ENCODE measurements at places on chromosomes 16 and 17.

DNA sequence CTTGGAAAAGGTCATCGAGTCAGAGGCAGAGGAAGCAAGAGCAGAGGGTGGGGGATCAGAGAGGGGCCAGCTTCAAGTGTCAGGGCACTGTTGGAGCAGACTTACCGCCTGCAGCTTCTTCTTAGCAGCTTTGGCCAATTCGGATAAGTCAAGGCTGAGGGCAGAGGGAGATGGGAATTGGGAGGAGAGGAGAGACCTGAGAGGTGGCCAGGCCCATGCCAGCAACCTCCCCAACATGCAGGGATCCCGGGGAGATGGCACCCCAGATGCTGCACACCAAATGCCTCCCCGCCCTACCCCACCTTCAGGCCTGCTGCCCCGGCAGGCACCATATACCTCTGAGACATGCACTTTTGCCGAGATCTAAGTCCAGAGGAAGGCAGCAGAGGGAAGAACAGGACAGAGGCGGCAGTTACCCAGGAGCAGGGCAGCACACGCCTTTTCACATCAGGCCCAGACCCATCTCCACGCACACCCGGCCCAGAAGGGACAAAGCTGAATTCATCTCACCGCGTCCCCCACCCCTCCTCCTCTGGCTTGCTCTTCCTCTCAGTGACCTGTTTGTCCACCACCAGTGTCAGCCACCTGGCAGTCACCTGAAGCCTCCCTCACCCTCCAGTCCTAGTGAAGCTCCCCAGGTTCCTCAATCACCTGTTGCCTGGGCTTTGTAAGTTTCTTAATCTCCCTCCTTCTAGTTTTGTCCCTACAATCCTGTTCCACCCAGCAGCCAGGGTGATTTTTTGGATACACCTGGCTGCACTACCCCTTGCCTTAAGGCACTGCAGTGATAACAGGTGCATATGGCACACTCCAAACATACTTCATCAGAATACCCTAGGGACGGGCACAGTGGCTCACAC is 10.4 kb downstream of the TP53I13 start:
- DNase-seq, result no peak

GRCh38 chr16:80912651-80913050 is 94.0 kb downstream of the CMC2 start:
- no peak for DNase-seq

DNA sequence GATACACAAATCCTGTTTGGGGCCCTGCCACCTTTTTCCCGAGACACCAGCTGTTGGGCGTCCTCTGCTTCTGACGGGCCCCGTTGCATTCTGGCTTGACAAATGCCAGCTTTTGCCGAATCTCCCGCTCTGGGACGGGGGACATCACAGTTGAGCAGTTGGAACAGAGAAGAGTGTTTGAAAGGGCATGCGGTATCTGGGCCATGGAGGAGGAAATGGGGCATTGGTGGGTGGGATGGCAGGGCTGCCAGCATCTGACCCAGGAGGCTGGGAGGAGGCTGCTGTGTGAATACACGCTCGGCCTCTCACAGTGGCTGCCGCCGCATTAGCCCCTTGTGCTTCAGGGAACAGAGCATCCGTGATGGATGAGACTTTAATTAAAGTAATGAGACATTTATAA is 184.3 kb upstream of the TNRC6C start:
- no peak for DNase-seq

DNA sequence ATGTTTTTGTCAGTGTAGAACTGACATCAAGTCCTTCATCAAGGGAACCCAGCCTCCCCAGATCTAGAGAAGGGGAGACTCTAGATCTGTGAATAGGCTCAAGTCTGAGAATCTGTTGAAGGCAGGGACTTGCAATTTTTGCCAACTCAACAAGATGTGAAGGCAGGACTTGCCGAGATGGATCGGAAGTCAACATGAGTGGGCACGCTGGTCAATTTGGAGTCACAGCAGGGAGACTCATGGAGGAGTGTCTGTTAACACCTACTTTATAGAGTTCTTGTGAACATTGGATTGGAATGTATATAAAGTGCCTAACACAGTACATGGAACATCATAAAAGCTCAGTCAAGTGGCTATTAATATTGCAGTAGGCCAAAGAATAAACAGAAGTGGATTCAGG is 10.0 kb downstream of the ZNF689 start:
- no peak for DNase-seq

DNA sequence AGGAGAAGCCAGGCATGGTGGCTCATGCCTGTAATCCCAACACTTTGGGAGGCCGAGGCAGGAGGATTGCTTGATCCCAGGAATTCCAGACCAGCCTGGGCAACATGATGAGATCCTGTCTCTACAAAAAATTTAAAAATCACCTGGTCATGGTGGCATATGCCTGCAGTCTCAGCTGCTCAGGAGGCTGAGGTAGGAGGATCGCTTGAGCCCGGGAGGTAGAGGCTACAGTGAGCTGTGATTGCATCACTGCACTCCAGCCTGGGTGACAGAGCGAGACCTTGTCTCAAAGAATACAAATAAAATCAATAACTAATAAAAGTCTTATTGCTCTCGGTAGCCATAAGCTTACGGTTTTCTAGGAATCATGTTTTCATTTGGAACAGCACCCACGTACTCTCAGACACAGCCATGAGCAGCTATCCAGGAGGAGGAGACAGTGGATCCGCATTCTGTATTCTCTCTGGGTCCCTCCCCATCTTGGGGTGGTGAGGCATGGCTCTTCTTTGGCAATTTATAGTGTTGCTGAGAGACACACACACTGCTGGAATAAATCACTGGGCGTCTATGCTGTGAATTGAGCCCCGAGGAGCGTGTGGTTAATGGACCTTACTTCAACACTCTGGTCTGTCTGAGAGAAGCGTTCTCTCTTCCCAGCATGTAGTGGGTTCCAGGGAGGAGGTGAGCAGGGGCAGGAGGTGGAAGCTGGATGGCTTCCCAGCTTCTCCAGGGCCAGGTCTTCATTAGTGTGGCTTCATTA is 8.5 kb upstream of the ADCY9 start:
- DNase-seq, result no peak

- no peak for DNase-seq
Measured at GRCh38 chr16:4373356-4373908, 1.8 kb downstream of the VASN start.

DNA sequence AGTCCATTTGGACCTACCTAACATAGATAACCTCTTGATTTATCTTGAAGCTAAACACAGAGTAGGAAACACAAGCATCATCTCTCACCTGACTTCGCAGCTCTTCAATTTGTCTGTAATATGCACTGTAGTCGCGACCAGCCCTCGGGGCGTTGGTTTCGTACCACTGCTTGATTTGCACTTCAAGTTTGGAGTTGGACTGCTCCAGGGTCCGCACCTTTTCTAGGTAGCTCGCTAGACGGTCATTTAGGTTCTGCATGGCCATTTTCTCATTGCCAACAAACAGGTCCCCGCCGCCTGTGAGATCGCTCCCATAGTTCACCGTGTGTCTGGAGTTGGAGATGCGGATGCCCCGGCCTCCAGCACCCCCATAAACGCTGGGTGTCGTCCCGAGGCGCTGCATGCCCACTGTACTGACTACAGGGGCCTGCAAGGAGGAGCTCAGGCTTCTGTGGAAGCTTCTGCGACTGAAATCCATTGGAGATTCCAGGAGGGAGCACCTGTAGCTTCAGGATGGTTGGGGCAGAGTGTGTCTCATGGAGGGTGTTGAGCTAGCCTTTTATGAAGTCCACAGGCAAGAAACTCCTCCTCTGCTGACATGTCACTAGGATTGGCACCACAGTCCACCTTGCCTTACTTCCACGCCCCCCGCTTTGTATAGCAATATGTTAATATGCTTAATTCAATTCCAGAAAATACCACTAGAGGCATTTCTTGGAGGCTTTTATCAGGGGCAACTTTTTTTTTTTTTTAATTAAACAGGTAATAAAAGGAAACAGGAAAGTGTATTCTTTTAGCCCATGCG is at the start of gene KRT20:
Gene KRT20 (minus strand): TSS at position 535 of the 805 bp plus-strand sequence. CDS start 57 bp downstream, at position 478.
- no peak for DNase-seq

DNA sequence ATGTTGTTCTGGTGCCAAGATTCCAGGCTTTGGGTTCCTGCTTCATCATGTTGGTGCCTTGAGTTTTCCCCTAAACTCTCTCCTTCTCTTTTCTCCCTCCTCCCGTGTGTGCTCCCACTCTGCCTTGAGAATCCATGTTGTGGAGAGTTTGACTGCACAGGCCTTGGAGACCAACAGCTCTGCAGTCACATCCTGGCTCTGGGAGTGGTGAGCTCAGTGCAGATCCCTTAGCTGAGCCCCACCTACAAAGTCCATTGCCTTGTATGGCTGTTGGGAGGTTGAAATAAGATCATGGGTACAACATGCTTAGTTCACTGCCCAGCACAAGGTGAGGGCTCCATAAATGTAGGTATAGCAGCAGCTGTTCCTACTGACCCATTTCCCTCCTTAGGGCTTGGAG is 85.9 kb downstream of the IRX3 start:
- DNase-seq, result no peak

DNA sequence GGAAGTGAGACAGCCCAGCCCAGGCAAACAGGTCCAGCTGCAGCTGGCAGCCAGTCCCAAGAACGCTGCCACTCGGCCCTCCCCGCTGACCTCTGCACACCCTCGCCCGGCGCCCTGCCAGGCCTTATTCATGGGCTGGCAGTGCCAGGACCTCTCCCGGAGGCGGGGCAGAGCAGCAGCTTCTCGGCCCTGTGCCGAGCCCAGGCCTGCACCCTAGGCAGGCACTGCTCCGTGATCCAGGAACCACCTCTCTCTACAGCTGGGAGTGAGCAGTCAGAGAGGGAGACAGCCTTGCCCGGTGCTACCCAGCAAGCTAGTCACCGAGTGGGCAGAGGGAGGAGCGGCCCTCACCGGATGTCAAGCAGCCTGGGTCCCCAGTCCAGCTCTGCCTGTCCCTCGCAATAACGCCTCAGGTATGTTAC is 79.9 kb upstream of the CBX4 start:
- no peak for DNase-seq

DNA sequence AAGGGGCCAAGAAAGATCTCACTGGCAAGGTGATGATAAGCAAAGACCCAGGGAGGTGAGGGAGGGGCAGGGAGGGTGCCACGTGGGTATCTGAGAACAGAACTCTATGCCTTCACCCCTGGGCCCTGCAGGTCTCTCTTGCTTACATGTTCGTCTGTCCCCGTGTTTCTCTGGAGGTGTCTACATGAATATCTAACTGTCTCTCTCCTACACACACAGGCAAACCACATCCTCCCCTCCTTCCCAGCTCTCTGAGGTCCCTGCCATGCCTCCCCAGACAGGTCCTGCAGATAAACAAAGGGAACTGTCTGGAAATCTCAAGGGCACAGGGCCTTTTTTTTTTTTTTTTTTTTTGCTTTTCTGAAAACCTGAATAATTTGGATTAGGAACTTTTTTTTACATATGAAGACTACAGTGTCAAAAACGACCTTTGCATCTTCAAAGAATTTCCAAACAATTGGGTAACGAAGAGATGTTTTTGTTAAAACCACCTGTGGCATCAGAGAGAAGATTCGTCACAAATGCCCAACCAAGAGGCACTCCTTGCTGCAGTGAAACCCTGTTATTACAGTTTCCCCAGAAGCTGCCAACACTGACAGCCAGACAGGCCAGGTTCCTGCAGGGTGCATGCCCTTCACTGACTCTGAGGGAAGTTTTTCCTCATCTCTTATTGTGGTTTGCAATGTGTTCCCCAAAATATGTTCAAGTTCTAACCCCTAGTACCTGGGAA is 17.8 kb downstream of the PLLP start:
- DNase-seq, result no peak

DNA sequence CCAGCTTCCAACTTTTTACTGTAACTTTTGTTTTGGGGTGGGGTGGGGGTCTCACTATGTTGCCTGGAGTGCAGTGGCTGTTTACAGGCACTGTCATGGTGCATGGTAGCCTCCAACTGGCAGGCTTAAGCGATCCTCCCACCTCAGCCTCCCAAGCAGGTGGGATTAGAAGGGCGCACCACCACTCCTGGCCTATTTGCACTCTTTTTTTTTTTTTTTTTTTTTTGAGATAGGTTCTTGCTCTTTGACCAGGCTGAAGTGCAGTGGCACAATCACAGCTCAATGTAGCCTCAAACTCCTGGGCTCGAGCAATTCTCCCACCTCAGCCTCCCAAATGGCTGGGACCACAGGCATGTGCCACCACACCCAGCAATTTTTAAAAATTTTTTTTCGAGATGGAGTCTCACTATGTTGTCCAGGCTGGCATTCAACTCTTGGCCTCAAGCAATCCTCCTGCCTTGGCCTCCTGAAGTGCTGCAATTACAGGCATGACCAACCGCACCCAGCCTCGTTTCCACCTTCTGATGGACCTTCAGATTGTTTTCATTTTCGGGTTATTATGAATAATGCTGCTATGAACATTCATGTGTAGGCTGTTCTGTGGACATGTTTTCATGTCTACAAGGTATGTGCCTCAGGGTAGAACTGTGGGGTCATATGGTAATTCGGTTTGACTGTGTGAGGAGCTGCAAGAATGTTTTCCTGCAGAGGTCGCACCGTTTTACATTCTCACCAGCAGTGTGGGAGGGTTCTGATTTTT is 10.9 kb downstream of the TRAP1 start:
- no peak for DNase-seq

- no peak for DNase-seq
Measured at GRCh38 chr17:2263183-2264066, 40.2 kb downstream of the SMG6 start.

DNA sequence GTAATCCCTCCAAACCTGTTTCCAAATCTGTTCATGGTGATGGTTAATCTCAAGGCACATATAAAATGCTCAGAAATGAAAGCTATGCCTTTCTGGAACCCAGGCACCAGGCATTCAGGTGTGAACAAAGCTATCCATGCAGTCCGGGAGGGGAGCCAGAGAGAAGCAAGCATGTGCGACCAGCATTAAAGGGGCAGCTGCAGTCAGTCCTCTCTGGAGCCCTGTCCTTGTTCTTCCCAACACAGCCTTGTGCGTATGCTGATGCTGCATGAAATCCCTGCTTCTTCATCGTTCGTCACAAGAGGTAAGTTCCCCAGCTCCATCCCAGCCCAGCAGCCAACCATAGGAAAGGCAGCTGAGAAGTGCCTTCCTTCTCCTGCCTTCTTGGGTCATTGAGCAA is 148.7 kb downstream of the GRIN2A start:
- DNase-seq, result no peak

DNA sequence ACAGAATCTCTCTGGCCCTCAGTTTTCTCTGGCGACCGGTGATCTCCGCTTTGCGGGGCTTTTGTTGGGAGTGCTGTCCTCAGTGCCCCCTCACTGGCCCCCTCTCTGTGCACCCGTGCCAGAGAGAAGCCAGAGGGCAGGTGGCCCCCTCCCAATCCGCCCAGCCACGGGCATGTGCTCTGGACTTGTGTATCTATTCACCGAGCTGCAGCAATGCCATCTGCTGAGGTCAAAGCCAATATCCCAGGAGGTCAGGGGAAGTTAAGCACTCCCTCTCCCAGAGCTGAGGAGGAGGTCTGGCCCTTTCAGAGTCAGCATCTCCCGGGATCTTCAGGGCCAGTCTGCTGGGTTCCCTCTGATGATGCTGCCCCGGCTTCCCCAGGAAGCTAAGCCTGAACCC is 5.1 kb downstream of the CACNG5 start:
- no peak for DNase-seq

Measured in HFF-Myc (cell line).